ENCODE measurements at places on chromosomes 13 and 19. TPM values are rescaled to one million over a fixed set of nuclear protein-coding genes. Genes with fewer than 3 reads are reported as not detected.

Gene FARP1
- 200 TPM for total RNA-seq

Gene FCHO1
- 39.1 TPM for total RNA-seq

Gene KRTDAP
- not detected for total RNA-seq

Gene LILRA5
- total RNA-seq: 0.63 TPM

Gene C5AR1
- total RNA-seq: 0.31 TPM

Gene METTL21C
- total RNA-seq: not detected

Gene JSRP1
- not detected for total RNA-seq

Gene KLK12
- not detected for total RNA-seq

Gene ZNF324B
- 21.9 TPM for total RNA-seq

Gene GNG8
- total RNA-seq: not detected

Gene VSIG10L
- total RNA-seq: 0.63 TPM

Gene AMER2
- total RNA-seq: 153 TPM

Gene HIPK4
- total RNA-seq: 0.31 TPM

Gene VSTM2B
- total RNA-seq: 18.8 TPM

Gene TBXA2R
- 0.63 TPM for total RNA-seq

Gene ICAM4
- total RNA-seq: not detected

Gene CGB2
- not detected for total RNA-seq

Gene PGLYRP2
- total RNA-seq: not detected

Gene FAM83E
- total RNA-seq: not detected

Gene ZNF790
- total RNA-seq: 25.0 TPM

Gene ZGLP1
- 5.9 TPM for total RNA-seq

Gene STOML3
- not detected for total RNA-seq

Gene ZNF99
- 1.6 TPM for total RNA-seq

Gene SOHLH2
- 3.4 TPM for total RNA-seq

Gene KLHL1
- 60.7 TPM for total RNA-seq

Gene PAN3
- 59.5 TPM for total RNA-seq

Gene CCDC194
- total RNA-seq: not detected

Gene RNF113B
- not detected for total RNA-seq

Gene TNNI3
- total RNA-seq: 0.94 TPM

Gene MIPEP
- total RNA-seq: 15.7 TPM

Gene IL12RB1
- total RNA-seq: not detected

Gene RNF17
- total RNA-seq: 2.2 TPM

Gene CYSLTR2
- 1.9 TPM for total RNA-seq

Gene PTH2
- not detected for total RNA-seq
